ENCODE measurements at places on chromosomes 7 and 10.

DNA sequence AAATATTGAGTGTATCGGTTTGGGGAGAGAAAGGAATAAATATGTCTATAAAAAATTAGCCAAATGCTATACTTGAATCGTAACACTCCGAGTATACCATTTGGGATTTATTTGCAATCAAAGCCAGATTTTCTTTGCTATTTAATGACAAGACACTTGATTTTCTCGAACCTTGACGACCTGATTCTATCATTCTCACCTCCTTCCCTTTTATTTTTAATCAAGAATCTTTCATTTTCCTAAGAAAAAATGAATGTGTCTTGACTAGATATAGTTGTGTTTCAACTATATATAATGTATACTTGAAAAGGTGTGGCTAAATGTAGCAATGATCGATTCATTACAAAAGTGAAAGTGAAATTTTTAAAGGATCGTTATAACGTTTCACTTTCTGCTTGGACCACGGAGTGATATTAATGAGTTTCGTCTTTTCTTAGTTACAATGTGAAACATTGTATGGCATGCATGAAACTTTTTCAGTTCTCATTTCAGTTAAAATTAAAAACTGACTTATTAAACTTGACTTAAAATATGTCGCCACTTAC is 562 bp downstream of the NUB1 start:
- no peak for DNase-seq

DNA sequence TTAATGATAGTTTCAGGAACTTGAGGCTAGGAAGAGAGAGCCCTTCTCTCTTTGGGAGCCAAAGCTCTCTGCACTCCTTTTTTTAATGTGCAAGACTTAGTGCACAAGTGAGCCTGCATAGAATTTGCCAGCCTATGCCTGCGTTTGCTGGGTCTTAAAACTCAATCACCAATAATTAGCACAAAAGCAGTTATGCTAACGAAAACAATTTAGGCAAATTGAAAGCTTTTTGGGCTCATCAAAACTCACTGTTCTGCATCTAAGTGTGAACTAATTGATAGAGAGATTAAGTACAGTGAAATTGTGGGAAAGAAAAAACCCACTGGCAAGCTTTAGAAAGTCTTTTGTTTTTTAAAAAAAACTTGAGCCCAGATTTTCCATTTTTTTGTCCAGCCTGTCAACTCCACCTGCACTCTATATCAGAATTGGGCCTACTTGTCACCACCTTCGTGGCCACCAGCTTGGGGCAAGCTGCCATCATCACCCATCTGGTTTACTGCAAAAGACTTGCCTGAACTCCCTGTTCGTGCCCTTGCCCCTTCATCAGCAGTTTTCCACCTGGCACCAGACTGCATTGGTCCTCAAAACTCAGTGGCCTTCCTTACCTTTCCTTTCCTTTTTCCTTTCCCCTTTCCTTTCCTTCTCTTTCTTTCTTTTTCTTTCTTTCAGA is 37.8 kb downstream of the CRHR2 start:
- no peak for DNase-seq

DNA sequence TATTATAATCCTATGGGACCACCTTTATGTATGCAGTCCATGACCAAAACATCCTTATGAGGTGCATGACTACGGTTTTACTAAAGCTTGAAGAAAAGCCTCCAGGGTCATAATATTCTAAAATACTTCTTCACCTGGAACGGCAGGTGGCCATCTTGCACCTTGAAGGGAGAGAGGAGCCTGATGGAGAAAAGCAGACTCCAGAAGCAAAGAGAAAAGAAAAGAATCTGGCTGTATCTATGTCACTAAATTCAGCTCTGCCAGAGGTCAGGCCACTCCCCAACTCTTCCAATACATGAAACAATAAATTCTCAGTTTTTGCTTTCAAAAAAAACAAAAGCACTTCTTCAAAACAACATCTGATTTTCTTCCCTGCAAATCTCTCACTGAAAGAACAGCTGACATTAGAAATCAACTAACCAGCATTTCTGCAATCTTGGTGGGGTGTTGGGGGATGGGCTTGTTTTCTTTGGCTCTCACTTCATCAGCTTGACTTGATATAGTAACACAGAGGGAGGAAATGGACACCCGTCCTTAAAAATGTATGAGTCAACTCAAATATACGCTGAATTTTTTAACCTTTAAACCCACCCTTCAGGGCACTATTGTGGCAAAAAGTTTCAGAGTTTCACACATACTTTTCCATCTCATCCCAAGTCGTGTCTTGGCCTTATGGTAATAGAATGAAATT is 21.7 kb downstream of the HIBADH start:
- peak; percentile 44 for DNase-seq

DNA sequence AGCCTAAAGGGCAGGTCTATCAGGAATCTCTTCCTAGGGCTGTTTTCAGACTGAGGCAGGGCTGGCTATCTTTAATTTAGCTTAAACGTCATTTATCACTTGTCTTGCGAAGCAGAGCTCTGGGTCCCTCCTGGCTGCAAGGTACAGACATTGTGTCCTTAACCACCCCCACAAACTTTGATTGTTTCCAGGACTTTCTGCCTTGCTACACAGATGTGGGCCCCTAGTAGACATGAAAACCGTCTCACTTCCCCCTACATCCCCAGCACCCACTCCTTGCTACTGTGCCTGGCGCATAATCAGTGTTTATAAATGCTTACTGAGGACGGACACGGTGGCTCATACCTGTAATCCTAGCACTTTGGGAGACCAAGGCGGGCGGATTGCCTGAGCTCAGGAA is 54.5 kb downstream of the PIP4K2A start:
- DNase-seq: no peak

DNA sequence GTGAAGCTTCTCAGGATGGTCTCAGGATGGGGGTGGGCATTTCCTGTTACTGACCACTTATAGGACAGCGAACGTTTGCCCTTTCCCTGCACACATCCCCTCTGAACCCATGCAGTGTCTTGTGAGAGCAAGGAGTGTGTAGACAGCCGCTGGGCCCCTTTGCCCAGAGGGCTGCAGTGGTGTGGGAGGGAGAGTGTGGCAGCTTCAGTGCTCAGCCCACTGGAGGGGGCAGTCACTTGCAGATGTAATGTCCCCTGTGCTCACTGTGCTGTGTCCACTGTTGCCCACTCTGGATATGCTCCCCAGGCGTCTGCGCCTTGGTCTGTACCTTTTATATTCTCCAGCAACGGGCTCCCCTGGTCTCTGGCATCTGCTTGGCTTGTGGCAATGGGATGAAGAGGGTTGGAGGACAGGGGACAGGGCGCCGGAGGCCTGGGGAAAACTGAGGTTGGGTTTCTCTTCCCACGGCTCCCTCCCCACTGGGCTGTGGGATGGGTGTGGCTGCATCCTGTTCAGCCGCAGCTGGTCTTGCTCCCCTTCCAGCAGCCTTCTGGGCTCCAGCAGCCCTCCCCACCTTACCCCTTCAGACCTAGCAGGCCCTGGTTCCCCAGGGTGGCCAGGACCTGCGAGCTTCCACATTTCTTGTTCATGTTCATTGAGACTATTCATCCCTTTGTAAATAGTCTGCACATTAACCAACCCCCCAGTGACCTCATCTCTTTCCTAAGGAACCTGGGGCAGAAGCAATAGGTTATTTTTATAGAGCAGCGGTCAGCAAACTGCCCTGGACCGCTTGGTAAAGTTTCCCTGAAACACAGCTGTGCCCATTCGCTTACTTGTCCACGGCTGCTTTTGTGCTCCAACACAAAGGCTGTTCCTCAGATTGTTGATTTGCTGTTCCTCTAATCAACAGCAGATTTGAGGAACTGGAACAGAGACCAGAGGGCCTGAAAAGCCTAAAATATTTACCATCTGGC is 6.1 kb downstream of the ZNF789 start:
- DNase-seq: no peak

GRCh38 chr10:90787393-90788198 is 70.2 kb downstream of the HTR7 start:
- DNase-seq: peak; percentile 9

DNA sequence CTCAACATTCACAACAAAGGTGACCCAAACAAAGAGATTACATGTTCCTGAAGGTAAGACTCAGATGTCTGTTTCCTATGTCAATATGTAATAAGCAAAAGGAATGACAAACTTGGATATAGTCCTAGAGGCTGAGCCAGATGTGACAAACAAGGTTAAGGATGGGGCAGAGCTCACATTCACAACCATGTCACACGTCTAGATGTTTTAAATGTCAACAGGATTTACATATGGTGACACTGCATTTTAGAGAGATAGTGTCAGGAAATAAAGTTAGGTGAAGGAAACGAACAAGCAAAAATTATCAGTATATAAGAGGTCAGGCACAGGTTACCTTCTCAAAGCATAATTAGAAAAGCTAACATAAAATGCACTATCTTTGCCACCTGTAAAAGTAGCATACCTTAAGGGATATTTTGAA is 8.4 kb downstream of the RELN start:
- DNase-seq: no peak

DNA sequence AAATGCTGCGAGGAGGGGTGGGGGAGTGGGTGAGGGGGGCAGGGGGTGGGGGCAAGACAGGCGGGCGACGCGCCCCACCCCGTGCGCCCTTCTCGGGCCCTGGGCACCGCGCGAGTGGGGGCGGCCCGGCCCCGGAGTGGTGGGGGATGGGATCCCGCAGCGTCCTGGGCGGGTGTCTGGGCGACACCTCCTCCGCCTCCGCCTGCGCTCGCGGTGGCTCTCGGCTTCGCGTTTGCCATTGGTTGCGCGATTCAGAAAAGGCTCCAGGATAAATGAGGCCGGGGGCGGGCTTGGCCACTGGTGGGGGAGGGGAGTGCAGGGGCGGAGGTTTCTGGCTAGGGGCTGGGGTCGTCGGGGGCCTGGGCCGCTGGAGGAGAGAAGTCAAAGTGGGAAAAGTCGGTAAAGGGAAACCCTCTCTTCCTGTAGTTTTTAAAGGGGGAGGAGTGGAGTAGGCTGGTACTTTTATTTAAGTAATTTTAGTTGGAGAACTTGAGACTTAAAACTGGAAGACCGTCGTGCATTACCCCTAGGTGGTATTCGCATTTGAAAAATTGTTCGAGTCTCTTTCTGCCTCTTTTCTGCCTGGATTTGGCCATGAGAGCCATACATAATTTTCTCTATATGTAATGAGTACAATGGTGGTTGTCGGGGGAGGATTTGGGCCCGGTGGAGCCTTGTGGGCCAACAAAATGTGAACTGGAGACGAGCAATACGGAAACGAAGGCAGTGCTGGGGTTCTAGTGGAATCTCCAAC is 992 bp upstream of the IGF2BP3 start:
- peak; percentile 83 for DNase-seq

DNA sequence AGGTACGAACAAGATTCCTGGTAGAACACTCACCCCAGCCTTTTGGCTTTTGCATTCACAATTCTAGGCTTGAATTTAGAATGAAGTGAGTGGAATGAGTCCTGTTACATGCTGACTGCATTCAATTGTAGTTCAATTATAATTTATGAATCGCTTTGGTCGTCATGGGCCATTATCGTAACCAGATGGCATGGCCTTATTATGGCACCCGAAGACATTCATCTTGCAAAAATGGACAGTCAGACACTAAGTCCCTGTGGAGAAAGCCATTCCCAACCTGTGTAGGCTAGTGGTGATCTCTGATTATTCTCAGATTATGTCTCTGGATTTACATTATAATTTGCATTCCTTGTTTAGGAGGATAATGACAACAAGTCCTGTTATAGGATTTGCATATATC is 292.4 kb upstream of the NPSR1 start:
- DNase-seq: no peak

DNA sequence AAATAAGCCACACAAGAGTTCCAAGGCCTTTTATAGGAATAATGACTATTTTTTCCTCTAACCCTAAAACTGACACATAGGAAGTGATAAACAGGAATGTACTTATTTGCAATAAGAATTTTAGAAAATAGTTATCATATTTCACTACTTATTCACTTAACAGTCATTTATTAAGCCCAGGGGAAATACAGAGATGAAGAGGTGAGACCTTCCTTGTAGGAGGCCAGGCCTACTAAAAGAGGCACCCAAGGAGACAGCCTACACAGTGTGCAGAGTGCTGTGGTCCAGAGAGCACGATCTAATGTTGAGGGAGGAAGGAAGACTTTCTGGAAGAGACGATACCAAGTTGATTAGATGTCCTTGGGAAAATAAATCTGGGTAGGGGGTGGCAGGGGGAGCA is 45.0 kb upstream of the PPP1R3C start:
- no peak for DNase-seq

DNA sequence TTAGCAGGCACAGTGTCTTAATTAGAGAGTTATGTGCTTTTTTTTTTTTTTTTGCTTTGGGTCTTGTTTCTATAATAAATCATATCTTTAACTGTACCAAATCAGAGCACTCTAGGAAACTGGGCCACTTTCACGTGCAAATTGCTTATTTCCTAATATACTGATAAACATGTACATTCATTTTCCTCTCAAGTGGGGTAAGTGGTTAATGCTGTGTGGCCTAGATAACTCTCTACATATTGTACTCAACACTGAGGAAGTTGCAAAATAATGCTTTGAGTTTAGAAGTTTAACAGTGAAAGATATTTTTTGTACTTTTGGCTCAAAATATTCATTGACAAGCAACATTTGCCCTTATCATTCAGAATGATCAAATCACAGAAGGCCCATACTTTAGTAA is 115.9 kb upstream of the IFRD1 start:
- no peak for DNase-seq

GRCh38 chr10:80588546-80588945 is 50.8 kb downstream of the SH2D4B start:
- no peak for DNase-seq

- no peak for DNase-seq
Observed at GRCh38 chr7:36710186-36710791, 14.0 kb downstream of the AOAH start.

DNA sequence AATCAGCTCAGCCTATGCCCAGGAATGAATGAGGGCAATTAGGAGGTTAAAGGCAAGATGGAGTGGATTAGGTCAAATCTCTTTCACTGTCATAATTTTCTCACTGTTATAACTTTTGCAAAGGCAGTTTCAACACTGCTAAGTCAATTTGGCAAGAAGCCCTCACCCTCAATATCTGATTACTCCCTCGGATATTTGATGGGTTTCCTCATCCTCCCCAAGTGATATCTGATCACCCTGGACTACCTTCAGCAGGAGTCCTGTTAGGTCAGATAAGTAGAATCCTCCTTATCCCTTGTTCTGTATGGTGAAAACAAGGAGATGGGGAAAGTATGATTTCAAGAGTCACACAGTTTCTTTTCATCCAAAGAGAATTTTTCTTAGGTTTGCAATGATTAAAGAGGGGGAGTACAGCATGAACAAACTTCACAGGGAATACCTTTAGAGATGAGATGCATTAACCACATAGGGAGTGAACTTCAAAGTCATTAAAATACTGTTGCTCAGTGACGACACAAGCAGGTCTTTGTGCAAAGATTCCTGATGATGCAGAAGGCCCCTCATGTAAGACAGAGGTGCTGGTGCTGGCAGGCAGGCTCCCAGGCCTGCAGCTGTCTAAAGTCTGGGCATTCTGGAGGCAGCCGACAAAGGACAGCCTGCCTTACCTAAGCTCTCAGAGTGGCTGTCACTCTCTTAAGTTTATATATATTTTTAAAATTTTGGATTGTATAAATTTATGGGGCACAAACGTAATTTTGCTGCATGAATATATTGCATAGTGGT is 75.4 kb upstream of the POM121L12 start:
- no peak for DNase-seq

GRCh38 chr7:40489844-40490602 is 355.2 kb downstream of the SUGCT start:
- no peak for DNase-seq

- no peak for DNase-seq
Observed at GRCh38 chr10:132997517-132998265, 55.3 kb upstream of the CFAP46 start.

- no peak for DNase-seq
Observed at GRCh38 chr7:106049139-106049752, 62.9 kb downstream of the SYPL1 start.

- no peak for DNase-seq
Observed at GRCh38 chr10:70690589-70690988, 18.3 kb downstream of the ADAMTS14 start.
